CD8-positive, alpha-beta T cell (primary cell): ENCODE measurements at places on chromosomes 5 and 9.

DNA sequence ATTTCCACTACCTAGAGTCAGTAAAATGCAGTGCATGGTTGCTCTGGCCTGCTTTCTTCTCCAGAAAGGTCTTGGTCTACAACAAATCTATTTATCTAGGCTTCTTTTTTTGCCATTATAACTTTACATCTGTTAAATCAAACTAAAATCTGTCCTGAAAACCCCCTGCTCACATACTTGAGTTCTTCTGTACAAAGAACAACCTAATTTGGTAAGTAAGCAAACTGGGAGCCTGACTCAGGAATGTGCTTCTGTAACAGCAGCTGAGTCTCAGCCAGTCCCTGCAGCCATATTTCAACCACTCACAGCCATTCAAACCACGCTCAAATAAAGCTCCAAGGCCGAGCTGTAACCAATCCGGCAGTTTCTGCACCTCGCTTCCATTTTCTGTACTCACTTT, 95.8 kb downstream of the PLPP1 start:
- DNase-seq, result no peak

DNA sequence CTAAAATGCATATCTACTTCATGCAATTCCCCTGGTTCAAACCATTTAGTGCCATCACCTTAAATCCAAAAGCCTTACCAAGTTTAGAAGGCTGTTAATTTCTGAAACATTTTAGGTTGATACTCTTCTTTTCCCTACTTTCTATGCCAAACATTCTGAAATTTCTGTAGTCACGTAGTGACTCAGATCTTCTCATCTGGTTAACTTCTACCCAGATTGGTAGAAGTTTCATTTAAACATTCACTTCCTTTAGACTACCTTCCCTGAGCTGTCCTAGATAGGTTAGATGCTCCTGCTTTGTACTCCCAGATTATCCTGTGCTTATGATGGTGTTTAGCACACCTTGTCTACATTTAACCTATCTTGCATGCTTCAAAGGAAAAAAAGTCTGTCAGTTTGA, 9.9 kb downstream of the RAD50 start:
- DNase-seq, result no peak

- no peak for DNase-seq
Measured at GRCh38 chr5:150621301-150621700, 19.2 kb upstream of the SYNPO start.

GRCh38 chr5:11449966-11450365, 454.3 kb downstream of the CTNND2 start:
- DNase-seq, result no peak
